Activated CD8-positive, alpha-beta memory T cell treated with anti-CD3 and anti-CD28 coated beads, Interleukin-2, amount 50 U/mL, for 4 hours (primary cell): ENCODE measurements at places on chromosomes 11 and 22.

- DNase-seq: no peak
Observed at GRCh38 chr22:30262112-30262511, 4.5 kb downstream of the OSM start.

GRCh38 chr11:64545619-64546018, 45.4 kb upstream of the SLC22A12 start:
- no peak for DNase-seq

DNA sequence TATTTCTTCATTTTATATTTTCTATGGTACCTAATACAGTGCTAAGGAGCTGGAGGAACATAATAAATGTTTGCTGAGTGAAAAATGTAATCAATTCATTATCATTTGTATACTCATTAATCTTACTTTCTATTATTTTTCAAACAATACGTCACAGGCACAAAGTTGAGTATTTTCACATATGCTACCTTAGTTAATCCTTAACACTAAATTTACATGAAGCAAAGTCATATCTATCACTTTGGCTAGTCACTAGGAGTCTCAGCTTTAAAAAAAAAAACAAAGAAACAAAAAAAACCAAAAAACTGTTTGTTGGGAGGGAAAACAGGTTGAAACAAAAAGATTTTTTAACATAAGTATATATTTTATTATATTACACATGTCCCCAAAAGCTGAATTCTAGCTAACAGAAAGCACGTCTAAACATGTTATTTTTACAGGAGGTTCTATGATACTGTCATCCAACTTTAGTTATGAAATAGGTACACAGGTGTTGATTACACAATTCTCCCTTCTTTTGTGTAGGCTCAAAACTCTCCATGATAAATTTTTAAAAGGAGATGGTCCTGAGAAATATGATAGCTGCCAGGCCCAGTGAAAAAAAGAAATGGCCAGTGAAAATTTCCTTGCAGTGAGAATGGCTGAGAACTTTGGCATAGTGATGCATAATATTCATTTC, 14.3 kb downstream of the HPS5 start:
- DNase-seq: no peak

GRCh38 chr11:78533399-78533798, 41.3 kb downstream of the NARS2 start:
- no peak for DNase-seq

DNA sequence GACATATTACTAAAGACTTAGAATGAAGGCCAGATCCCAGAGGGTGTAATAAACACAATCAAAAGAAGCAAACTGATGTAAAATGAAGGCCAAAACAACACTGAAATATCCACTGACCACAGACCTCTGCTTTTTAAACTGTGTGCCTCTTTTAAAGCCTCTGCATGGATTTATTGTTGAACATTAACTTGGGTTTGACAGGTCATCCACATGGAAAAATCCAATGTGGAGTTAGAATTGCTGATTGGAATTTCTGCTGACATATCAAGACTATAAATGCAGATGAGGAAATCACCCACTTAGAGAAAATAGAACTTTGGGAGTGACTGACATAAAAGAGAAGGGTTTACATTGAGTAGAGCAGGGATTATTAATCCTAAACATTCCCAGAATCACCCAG, 853.9 kb upstream of the RAG2 start:
- no peak for DNase-seq

- no peak for DNase-seq
Observed at GRCh38 chr11:58796333-58796732, 48.2 kb downstream of the GLYATL2 start.

DNA sequence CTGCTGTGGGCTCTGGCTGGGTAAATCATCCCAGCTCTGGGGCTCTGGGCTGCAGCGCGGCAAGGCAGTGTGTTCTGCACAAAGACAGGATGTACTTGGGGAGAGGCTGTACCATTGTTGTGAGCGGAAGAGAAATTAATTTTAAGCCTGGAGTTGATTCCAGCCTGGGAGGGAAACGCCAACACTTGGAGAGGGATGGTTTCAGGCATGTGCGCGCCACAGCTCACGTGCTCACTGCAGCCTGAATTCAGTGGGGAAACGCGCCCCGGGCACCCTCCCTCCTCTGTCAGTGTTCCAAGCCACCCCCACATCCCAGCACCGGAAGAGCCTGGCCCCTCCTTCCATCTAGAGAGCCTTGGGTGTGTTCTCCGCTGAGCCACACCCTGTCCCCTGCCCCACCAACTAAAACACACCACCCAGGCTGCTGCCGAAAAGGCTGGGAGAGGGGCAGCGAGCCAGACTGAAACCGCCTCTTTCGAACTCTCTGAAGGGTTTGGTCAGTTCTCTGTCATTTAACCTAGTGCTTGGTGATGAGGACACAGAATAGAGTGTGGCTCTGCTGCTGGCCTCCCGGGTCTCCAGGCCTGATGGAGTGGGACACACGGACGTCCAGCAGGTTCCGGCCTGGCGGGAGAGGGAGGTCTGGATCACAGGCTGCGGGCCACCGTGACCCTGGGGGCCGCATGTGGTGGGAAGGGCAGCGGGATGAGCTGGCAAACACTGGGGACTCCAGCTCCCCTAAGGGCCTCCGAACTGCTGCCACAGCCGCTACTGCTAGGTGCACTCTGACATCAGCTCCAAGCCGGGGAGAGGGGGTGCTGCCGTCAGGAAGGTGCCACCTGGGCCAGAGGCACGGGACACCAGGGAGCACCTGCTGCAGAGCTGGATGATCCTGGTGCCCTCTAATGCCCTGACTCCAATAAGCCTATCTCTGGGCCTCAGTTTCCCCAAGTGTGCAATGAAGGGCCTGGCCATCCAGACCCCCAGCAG, 230.8 kb downstream of the CTTN start:
- DNase-seq: no peak

DNA sequence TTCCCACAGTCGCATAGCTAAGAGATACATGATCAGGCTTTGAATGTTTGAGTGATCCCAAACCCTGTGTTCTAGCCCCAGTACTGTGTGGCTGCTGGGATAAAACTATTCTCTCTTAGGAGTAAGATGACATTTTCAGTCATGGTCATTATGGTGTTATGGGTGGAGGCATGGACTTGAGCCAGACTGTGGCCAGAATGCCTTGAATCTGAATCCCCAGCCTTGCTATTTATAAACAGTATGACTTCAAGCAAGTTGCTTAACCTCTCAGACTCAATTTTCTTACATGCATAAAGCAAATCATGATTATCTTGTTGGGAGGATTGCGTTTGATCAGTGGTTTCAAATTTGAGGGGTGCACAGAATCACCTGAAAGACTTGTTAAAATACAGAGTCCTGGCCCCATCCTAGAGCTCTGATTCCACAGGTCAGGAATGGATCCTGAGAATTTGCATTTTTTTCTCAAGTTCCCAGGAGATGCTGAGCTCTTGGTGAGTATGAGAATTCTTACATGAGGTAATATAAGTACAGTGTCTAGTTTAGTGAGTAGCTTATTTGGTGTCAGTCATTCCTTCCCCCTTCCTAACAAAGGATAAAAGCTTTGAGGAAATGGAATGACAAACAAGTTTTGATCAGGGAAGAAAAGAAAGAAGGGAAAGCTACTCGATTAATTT, 571.7 kb downstream of the METTL15 start:
- no peak for DNase-seq
